ENCODE measurements at places on chromosomes 2 and 18.

GRCh38 chr2:46697830-46698323 lies 217.7 kb downstream of the MCFD2 start:
- DNase-seq: no peak

- no peak for DNase-seq
Measured at GRCh38 chr18:23459530-23459921, 6.4 kb downstream of the RIOK3 start.

DNA sequence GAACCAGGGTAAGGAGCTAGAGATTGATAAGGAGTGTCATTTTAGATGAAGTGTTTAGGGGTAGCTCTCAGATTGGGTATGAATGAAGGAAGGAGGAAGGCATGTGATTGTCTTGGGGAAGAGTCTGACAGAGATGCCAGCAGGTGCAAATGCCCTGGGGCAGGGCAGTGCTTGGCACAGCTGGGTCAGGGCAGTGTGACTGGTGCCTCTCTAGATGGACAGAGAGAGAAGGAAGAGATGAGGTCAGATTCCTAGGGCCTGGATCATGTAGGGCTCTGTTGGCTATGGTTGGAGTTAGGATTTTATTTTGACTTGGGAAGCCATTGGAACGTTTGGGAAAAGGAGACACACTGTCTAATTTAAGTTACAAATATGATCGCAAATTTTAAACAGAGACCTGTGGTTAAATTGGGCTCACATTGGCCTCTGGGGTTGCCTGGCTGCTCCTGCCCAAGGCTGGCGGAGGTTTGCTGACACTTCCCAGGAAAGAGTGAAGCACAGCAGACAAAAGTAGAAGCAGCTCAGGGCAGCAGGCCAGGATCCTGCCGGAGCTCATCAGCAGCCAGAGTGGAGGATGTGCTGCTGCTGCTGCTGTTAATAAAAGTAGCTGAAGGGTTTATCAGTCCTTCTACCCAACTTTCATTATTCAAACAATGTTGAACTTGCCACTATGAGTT lies 32.7 kb upstream of the FHL2 start:
- no peak for DNase-seq

DNA sequence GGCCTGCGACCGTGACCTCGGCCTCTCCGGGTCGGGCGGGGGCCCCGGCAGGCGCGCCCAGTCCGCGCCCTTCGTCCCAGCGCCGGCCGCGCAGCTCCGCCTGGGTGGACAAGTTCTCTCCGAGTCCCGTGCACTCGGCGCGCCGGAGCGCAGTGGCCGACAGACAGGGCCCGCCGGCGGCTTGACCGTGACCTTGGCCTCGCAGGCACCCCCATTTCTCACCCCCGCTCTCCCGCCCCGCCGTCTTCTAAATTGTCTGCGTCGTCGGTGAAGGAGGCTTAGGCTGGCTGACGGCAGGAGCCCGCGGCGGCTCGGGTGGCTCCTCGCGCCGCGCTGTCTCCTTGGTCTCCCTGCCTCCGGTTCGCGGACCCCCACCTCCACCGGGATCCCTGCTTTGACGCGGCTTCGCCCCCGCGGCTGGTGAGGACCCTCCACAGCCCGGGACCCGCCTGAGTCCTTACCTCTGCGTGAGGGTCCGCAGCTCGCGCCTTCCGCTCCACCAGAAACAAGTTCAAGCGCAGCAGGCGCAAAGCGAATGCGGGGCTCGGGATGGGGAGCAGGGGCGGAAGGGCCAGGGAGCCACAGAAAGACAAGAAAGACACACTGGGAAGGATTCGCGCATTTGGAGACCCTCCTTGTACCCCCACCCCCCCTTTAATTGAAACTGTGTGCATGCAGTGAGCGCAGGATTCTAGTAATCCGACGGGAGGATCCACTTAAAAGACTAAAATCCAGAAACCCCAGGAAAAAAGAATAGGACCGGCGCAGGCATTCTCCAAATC lies 4.0 kb downstream of the PTGR3 start:
- DNase-seq: peak; percentile 73

- DNase-seq: no peak
Measured at GRCh38 chr2:105786231-105787230, 41.8 kb downstream of the NCK2 start.

- DNase-seq: no peak
Measured at GRCh38 chr2:198385326-198385725, 580.9 kb downstream of the PLCL1 start.

DNA sequence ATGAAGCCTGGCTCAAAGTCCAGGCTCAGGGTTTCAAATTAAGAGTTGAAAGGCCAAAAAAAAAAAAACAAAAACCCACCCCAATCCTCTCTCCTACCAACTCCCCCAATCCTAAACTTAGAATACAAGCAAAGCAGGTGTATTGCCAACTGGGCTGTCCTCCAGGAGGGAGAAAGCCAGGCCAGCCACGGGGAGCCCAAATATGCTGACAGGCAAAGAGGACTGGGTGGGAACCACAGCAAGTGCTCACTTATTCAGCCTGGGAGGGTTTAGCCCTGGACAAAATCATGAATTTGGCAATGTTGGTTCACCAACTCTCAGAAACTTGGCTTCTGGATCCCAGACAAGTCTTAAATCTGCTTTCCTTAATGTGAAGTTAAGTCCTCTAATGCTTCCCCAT lies 36.5 kb downstream of the GKN2 start:
- DNase-seq: no peak

DNA sequence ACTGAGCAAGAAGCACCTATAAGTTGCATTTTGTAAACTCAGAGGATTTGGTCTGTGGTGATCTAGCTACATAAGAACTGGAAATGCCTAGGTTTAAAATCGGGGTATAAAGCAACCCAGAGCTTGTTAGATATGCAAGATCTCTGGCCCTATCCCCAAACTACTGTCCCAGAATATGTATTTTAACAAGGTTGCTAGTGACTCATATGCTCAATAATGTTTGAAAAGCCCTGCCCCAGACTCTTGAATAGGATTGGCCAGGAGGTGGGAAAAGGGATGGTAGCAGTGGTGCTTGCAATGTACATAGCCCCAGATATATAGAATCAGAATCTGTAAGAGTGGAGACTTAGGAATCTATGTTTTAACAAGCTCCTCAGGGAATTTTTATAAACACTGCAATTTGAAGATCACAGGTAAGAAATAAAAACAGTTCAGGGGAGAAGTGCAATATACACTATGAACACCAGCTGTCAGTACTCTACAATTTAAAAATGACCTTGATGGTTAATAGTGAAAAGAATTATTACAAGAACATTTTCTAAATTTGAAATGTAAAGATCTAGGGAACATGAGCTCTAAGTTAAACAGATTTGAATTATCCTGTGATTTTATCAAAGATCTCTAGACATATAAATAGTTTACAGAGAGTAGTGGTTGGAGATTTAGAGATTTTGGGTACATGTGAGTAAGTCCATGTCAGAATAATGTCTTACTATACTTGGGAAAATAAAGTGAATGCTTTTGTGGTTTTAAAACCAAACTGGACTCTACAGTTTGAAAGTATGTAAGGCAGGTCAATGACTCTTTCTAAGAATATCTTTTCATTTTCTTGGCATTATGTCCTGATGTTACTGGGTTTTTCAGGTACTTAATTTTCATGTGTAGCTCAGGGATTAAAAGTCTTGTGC lies 7.7 kb upstream of the MMADHC start:
- no peak for DNase-seq

DNA sequence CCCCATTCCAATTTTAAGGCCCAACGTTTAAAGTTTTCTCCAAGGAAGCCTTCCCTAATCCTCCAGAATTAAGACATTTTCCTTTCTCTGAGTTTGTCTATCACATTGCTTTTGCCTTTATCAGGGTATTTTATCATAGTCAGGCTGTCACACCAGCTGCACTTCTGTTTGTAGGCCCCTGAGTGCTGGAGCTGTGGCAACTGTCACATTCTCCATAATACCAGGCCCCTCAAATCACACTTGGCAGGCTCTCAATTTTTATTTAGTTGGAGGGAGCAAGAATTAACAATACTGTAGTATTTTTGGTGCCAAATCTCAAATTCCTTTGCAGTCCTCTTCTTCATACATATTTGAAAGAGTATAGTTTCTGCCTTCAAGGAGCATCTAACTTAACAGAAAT lies 122.2 kb downstream of the FSHR start:
- no peak for DNase-seq

DNA sequence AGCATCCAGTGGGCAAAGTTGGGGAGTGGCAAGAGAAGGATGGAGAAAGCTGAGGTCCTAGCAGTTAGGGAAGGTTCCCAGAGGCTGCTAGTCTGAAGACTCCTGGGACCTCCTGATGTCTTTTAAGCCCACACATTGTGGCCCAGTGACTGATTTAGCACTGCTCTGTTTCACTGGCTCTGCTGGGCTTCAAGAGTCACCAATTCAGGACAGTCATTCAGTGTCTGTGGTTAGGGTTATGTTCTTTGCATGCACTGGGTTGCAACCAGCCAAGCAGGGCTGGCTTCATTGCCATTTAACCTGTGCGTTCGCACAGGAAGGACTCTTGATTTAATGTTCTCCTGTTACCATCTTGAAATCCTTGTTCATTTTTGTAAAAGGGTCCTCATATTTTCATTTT lies 199.2 kb downstream of the ICOS start:
- DNase-seq: no peak

DNA sequence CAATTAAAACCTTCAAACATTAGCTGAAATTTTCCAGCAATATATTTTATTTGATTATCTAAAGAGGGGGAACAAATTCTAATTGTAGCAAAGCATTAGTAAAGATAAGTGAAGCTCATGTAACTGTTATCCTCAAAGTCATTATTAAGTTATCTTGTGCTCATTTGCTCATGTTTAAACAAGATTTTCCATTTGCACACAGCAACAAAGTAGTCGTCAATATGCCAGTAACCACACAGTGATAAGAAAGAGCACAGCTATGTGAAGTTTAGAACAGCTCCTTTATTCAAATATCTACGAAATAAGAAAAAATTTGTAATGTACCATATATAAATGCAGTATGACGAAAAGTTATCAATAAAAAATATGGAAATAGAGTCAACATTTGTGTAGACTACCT lies 159.5 kb downstream of the ERBB4 start:
- no peak for DNase-seq

DNA sequence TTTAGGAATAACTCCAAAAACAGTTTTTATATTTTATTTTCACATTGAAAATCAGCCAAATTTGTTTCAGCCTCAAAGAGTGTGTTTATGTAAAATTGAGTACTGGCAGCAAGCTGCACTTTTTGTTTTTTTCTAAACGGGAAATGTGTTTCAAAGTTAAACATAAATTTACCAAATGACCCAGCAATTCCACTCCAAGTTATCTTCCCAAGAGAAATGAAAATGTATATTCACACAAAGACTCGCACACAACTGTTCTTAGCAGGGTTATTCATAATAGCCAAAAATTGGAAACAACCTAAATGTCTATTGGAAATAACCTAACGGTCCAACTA lies 9.3 kb downstream of the ALPK2 start:
- DNase-seq: no peak

GRCh38 chr2:70191244-70191735 lies 471 bp upstream of the C2orf42 start:
- DNase-seq: no peak

DNA sequence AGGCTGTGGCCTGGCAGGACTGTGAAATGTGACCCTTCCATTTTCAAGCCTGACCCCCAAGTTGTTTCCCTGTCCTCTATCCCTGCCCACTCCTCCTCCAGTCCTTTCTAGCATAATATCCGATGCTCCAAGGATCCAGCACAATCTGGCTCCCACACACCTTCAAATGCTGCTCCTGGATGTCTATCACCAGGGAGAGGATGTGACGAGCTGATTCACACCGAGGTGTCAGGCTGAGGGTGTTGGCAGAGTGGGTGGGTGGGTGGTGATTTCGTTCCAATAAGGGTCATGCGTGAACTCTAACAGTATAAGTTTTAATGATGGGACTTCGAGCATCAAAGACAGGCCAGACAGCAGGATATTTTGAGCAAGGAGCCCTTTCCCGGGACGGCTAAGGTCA lies 107.8 kb downstream of the CELF4 start:
- DNase-seq: no peak

DNA sequence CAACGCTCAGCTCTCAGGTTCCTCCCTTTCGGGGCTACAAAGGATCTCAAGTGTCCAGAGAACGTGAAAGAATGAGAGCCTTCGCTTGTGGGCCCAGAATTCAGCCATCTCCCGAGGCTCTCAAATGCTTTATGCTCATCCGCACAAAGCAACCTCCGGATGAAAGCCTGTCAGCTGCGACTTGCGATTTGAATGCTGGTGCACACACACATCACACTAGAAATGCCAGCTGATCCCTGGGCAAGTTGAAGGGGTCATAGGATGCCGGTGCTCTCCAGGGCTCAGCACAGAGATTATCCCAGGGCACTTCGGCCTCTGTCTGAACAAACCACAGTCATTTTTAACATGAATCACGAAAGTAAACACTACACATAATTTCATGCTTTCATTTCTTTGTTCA lies 141.8 kb upstream of the MYT1L start:
- no peak for DNase-seq

- no peak for DNase-seq
Measured at GRCh38 chr2:202945497-202945896, 33.4 kb downstream of the CARF start.

- DNase-seq: no peak
Measured at GRCh38 chr2:113698892-113699447, 57.5 kb downstream of the SLC35F5 start.

- peak; percentile 57 for DNase-seq
Measured at GRCh38 chr2:102975996-102976975, 214.5 kb downstream of the TMEM182 start.

- peak; percentile 22 for DNase-seq
Measured at GRCh38 chr2:79876430-79876829, 363.6 kb downstream of the CTNNA2 start.

GRCh38 chr2:134199123-134199522 lies 54.7 kb upstream of the MGAT5 start:
- DNase-seq: no peak

- DNase-seq: peak; percentile 95
Measured at GRCh38 chr2:100470898-100471514, 724 bp downstream of the NMS start.

- no peak for DNase-seq
Measured at GRCh38 chr2:176781570-176782217, 430.9 kb upstream of the HNRNPA3 start.

DNA sequence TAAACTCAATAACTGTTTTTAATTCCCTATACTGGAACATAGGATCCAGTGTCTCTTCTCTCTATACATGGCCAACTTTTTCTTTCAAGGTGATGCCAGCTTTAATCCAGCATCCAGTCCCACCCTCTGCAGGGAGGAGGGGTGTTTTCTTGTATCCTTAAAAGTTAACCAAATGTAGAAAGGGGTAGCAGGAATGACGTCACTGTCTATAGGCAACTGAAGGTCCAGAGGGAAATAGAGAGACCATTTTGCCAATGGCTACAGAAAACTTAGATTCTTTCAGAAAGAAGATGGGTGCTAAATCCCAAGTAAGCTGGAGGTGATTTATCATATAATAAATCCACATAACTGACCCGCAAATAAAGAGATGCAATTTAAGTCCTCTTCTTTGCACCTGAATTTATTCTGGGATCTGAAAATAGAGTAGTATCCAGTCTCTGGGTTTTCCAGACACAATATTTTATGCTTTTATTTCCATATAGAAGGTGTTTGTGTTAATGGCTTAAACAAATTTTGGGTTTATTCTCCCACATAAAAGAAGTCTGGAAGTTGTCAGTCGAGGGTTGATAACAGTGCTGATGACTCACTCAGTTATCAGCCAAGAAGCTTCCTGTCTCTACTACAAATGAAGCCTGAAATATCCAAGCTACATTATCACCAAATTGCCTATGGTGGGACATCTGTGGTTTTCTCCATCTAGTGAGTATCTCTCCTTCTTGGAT lies 5.7 kb upstream of the DNER start:
- no peak for DNase-seq

GRCh38 chr18:6106091-6106685 lies 210.9 kb upstream of the TMEM200C start:
- no peak for DNase-seq

All from nephron progenitor cell (in vitro differentiated cells).